ENCODE measurements at places on chromosomes 12 and 14.
A peak's percentile ranks its signal among the peaks of the same experiment; 100 is the strongest.

DNA sequence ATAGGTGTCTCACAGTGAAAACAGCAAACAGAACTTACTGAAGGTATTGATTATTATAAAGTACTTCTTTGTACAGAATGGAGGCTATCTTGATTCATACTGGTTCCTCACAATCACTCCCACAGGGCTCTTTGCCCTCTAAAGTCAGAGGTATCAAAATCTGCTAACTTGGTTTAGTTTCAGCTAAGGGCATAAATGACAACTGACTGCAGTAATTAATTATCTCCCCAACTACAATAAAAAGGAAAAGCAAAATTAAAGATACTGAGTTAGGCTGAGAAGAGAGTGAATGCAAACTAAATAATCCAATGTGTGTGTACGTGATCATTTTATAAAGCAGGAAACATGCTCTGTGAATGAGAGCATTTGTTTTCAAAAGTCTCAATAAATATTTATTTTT lies 338.7 kb downstream of the ACSS3 start:
- no peak for DNase-seq

DNA sequence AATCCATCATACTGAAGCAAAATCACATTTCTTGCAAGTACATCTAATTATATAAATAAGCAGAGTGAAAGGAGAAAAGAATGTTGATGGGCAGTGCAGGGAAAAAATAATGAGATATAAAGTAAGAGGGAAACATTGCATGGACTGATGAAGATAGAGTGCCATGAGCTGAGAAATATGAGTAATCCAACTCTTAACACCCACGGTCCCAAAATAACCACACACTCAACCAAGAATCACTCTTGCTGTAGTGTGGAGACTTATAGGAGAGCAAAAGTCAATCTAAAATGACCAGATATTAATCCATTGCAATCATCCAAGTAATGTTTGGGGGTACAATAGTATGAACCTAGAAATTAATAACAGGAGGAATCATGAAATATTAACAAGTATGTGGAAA lies 40.2 kb downstream of the MYF5 start:
- no peak for DNase-seq

- no peak for DNase-seq
These were observed 136.4 kb downstream of the FOXN3 start for GRCh38 chr14:89280600-89280999.

DNA sequence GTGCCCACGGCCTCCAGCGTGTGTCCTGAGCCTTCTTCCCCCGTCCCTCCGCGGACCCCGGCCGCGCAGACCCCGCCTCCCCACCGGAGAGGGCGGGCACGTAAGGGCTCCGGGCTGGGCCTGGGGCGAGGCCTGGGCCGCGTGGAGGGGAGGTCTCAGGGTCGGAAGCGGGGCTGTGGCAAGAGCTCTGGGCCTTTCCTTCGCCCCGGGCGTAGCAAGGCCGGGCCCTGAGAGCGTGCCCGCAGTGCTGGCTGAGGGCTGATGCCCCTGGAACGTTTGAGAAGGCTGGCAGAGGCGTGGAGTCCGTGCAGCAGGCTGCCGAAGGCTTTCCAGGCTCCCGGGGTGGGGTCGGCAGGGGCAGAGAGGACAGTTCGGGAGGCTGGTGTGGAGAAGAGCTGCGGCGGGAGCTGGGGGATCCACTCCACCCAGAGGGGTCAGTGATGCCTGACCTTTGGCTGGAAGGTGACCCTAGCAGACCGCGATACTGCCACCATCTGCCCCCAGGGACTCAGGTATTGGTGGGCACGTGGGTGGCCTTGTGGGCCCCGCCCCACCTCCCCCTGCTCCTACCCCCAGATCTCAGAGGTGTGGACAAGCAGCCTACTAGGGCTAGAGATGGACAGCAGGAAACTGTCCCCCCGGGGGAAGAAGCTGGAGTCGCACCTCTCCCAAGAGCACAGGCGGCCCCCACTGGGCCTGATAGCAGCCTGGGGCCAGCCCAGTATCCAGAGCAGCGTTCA lies 558 bp downstream of the TEX22 start:
- DNase-seq, result peak; percentile 43

GRCh38 chr12:91224401-91224800 lies 41.8 kb upstream of the DCN start:
- no peak for DNase-seq

GRCh38 chr12:29148596-29148910 lies 525 bp upstream of the FAR2 start:
- peak; percentile 55 for DNase-seq

DNA sequence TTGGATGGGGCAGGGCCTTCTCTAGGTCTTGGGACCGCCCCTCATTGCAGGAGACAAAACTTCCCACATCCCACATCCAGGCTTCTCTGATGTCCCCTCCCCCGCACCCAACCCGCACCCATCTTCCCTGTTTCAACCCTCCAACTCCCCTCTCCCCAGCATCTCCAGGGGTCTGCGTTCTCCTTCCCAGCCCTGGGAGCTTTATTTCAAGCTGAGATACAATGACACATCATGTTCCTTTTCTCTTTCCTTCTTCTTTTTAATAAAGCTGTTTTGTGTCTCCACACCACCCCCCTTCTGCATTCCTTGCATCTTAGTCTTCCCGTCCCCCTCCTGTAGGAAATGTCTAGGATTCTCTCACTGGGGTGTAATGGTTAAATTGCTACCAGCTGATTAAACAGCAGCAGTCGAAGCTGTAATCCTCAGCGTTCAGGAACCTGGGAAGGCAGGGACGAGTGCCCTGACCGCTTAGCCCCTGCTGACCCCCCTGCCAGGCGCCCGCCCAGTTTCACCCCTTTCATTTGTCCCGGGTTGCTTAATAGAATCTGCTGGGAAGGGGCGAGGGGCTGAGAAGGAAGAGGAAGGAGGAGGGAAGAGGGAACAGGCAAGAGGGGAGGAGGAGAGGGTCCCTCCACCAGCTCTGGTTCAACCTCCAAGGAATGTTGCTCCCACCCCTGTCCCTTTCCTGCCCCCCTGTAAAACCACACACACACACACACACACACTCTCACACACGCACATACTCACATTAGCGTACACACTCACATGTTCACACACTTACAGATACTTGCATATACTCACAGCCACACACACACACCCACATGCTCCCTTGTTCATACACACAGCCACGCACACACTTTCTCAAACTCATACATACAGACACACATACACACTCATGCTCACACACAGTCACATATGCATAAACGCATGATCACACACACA lies 104.5 kb upstream of the MED13L start:
- DNase-seq, result peak; percentile 95

DNA sequence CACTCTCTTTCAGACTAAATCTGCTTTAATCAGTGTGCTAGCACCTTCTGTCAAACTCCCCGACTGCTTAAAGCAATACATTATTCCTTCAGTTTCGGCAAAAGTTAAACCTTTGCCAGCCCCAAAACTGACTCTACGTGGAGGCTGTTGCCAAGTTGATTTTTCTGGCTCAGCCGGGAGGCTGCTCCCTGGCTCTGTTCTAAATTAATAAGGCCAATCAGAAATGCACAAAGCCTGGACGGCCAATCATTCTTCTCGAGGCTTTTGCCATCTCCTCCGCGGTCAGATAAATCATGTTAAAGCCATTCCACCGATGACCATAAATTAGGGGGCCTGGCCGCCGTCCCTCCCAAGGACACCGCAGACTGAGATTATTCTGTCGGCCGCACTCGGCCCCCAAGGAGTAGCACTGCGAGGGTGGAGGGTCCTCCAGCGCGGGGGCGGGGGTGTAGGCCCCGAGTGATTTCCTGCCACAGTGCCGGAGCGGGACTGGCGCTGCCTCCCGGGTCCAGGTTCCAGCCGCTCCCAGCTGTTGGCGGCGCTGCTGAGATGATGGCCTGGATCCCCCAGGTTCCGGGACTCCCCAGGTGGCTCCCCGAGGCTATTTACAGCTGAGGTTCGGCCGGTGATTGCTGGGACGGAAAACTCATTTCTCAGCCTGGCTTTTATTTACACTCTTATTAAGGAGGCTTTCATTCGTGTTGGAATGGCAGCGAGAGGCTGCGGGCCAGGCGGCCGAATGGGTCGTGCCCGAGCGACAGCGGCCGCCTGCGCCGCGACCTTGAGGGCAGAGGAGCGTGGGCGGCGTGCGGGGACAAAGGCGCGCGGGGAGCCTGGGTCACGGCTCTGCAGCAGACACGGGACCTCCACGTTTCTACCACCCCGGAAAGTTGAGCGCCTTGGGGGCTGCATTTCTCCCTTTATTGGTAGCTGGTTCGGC lies 165.1 kb downstream of the MON2 start:
- no peak for DNase-seq

DNA sequence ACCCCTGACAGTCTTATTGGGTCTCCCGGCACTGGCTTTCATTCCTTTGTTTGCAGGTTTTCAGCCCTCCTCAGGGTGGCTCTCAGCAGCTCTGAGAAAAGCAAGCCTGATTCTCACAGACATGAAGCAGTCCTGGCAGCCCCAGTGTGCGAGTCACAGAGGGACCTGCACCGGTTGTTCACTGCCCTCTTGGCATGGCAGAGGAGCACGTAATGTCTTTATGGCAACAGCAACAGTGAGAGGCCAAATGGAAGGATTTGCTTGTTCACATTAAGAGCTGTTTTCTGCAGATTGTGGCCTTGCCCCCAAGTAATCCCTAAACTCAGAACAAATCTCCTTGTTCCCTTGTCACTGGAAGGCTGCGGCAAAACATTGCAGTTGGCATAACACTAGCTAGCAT lies 3.4 kb downstream of the KCNA5 start:
- DNase-seq, result no peak

- peak; percentile 28 for DNase-seq
These were observed 15.1 kb upstream of the KERA start for GRCh38 chr12:91072931-91073330.

DNA sequence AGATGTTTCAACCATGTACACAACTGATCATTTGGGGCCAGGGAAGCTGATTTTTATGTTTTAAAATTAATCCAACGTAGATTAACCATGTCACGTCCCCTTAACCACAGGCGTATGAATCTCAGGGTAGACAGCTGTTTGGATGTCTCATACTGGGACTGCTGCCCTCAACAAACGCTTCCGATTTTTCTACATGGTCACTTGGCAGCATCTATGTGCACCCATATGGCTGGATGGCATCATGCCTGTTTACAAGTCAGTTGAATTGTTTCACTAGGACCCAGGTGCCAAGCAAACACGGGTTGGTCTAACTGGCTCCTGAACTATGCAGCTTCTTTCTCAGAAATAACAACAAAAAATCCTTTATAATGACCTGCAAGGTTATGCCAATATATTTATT lies 393.8 kb downstream of the NPAS3 start:
- DNase-seq, result peak; percentile 25

DNA sequence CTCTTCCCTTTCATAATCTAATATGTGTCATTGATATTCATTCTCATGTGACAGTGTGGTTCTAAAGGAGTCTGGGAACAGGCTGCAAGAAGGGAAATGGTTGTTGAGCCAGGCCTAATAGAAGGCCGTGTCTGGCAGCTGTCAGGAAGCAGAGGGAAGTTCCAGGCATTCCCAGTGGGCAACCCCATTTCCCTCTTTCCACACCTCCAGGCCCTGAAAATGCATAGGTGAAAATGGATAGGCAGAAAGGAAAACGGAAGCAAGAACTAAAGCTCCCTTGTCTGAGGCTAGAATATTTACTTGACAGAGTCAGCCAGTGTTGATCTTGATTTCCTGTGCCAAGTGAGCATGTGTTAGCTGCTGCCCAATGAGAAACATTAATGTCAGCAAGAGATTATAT lies 97.7 kb downstream of the PPM1A start:
- DNase-seq, result peak; percentile 39

DNA sequence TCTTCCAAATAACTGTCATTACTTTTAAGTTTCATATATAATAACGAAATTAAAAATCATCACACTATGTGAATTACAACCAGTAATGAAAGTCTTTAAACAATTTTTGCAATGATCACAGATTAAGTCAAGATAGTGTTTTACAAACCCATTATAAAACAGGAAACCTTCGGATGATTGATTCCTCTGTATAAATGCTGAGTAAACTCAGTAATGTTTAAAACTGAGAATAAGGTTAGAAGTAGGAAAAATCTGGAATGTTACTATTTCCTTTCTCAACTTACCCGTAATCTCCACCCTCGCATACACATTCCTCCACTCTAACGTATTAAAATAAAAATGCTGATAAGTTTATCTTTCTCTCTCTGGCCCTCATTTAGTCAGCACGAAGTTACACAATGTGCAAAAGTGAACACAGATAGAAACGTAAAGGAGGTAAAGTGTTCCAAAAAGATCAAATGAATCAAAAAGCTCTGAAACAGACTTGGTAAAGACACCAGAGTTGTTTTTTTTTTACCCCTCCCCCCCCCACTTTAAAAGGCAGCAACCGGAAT lies 1.6 kb downstream of the ZFC3H1 start:
- DNase-seq, result no peak

GRCh38 chr12:11731042-11731357 lies 81.5 kb downstream of the ETV6 start:
- no peak for DNase-seq

DNA sequence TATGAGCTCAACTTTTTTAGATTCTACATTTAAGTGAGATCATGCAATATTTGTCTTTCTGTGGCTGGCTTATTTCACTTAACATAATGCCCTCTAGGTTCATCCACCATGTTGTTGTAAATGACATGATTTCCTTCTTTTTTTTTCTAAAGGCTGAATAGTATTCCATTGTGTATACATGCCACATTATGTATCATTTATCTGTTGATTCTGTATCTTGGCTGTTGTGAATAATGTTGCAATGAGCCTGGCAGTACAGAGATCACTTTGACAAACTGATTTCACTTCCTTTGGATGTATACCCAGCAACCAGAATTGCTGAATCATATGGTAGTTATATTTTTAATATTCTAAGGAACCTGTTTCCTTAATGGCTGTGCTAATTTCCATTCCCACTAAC lies 19.1 kb downstream of the FBXW8 start:
- no peak for DNase-seq

GRCh38 chr14:51443195-51444018 lies 203.4 kb downstream of the TMX1 start:
- DNase-seq, result peak; percentile 46

GRCh38 chr12:100166232-100166631 lies 23.6 kb upstream of the BLTP3B start:
- DNase-seq, result no peak

GRCh38 chr12:56469007-56469930 lies 891 bp downstream of the SPRYD4 start:
- peak; percentile 22 for DNase-seq

DNA sequence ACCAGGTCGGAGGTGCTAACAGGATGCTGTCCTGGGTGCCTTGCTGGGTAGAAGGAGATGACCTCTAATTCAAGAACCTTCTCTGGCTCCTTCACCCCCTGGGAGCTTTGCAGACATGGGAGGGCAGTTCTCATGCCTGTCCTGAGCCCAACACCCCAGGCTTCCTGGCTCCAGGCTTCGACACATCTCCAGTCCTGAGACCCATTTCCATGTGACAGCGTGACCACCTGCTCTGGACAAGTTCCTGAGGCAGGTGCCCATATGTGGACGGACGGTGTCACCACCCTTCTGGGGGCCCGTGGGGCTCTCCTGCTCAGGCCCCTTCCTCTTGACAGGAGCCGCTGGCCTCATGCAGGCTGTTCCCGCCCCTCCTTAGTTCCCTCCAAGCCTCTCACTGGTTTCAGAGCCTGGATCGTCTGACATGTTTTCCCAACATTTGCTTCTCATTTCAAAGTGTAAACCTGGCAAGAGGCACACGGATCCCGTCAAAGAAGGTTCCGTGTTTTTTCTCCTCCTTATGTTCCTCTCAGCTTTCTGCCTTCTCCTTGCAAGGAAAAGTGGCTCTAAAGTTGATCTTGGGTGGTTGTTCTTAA lies 291.9 kb upstream of the RTL1 start:
- DNase-seq, result no peak

- no peak for DNase-seq
These were observed 14.8 kb downstream of the BCL11B start for GRCh38 chr14:99257122-99257672.

Data from PC-3 (cell line).